Stimulated activated CD4-positive, alpha-beta T cell treated with anti-CD3 and anti-CD28 coated beads, Interleukin-4, amount 100 ng/mL, for 1 hour (primary cell): ENCODE measurements at places on chromosomes 4 and X.

DNA sequence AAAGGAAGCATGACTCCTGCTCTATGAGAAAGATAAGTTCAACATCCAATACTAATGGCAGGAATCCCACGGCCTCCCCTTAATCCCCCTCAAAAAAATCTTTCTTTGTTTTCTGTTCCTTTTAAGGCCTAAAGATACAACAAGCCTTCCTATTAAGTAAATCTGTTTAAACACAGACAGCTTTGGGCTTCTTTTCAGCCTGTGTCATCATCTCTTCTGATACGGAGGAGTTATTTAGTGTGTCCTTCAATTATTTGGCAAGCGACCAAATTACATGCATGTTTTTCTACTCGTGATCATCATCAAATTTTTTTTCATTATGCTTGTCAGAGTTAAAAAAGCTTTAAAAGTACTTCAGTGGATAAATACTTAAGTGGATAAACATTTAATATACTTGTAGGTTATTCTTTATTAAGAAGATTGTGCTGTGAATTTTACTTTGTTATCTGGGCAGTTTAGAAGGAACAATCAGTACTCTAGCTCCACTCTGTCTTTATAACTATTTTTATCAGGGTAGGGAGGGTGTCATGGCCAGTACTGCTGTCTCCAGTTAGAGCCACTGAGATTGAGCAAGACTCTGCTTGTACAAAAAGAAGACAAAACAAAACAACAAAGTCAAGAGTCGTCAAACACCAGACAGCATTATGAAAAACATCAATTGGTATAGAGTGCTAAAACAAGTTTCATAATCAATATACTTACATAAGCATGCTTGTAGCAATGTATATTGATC, 210.7 kb downstream of the PRR32 start:
- no peak for DNase-seq

- DNase-seq, result no peak
Observed at GRCh38 chr4:56995525-56995924, 16.8 kb downstream of the POLR2B start.

DNA sequence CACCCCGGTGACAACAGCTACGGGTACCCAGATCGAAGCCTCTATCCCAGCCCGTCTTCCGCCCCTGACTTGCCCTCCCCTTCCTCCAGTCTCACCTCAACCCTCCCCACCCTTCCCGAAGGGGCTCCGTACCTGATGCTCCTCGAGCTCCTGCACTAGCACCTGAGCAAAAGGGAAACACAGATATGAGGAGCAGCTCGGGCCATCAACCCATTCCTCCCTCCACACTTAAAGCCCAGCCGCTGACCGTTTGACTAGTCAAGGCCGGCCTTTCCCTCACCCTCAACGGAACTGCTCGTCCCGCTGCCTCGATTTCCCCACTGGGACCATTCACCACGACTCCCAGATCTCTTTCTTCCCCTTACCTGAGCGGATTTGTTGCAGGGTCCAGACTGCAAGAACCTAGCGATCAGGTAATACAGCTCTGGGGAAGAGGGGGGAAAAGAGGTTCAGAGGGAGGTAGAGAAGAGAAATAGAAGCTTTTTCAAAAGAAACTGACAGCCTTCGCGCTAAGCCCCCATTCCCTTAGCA, 731 bp downstream of the BRWD3 start:
- DNase-seq, result peak; percentile 13

DNA sequence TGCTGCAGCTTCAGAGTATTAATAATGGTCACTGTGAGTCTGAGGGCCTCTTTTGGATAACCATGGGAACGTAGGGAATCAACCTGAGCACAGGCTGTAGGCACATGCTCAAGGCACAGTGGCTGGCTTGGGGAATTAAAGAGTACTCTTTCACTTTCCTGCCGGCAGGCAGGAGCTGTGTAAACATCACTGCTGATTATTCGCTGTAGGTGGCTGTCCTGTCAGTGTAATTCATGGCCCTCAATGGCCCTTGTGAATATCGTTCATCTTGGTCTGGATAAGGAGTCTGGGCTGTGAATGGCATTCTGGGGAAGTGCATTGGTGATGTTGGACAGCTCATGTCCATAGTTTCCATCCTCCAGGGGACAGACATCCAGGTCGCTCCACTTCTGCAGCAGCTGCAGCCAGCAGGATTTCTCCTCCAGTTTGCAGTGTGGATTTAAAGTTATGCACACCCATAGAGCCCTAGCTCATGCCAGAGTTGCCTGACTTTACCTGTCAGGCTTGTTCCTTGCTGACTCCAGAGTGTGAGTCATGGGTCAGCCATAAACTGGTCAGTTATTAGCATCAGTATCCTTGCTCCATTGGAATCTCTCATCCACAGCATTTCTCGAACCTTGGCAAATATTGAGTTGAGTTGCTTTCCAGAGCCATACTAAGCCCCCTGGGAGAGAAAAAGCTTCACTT, 43.0 kb downstream of the C4orf33 start:
- no peak for DNase-seq

- DNase-seq, result no peak
Observed at GRCh38 chrX:13401724-13402123, 81.9 kb upstream of the ATXN3L start.

GRCh38 chrX:109783701-109784079, 50.6 kb upstream of the ACSL4 start:
- no peak for DNase-seq

GRCh38 chr4:3690551-3691152, 75.5 kb upstream of the ADRA2C start:
- DNase-seq, result no peak

GRCh38 chr4:158543191-158543590, 21.5 kb downstream of the RXFP1 start:
- no peak for DNase-seq

DNA sequence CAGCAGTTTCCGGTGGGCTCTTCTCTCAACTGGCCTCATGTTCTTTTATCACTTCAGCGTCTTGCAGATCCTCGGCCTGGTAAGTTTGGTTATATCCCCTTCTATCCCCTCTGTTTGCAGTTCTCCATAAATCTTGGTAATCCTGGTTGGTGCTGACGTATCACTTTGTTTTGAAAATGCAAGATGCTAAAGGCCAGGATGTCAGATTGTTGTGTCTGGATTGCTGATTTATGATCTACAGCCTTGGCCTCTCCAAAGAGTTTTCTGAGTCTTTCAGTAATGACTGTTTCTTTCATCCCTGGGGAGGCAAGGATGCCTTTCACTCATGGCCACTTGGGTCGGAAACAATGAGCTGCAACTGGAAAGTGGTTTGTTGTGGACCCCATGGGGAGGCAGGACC, 146.4 kb downstream of the AMMECR1 start:
- no peak for DNase-seq

DNA sequence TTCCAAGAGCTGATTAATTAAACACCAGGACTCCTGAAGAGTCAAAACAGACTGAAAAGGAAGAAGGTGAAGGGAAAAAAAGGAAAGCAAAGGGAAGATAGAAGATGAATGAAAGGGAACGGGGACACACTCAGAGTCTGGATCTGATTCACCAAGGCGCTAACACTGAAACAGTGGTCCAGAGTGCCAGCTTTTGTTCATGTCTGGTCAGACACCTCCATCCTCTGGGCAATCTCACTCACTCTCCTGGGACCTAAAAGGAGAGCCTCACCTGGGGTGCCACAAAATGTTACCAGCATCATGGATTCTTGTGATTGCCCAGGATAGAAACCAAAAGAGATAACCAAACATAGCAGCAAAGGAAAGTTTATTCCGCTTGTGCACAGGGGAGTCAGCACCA, 120.3 kb upstream of the AFF2 start:
- DNase-seq, result no peak

DNA sequence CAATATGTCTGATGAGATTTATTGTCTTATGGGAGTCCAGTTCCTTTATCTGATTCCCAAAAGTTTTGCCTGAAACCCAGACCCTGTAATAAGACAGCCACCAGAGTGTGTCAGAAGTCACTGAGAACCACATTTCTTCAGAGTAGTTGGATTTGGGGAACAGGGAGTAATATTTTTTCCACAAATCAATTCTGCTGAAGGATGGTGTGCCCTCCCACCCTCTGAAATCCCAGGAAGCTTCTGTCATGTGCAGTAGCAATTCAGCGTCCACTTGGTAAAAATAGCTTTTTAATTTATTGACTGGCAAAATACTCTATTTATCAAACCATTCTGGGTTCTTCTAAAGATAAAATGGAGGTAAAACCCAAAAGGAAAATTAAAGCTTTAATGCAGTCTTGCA, 229.4 kb downstream of the FBXW7 start:
- DNase-seq, result no peak

DNA sequence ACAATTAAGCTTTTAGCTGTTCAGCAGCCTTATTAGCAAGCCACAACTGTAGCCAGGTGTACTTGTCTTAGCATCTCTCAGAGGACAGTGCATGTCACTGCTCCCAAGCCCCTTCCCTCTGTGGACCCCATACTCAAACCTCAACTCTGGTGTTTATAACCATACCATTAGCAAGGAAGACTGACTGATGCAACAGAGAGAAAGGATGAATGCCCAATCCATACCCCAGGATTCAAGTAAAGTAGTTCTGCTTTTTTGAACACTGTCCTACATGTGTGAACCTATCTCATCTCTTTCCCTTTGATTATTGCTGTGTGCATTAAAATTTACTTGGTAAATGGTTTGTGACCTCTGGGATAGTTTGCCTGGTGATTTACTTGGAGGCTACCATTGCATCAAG, 22.8 kb upstream of the CYBB start:
- no peak for DNase-seq

DNA sequence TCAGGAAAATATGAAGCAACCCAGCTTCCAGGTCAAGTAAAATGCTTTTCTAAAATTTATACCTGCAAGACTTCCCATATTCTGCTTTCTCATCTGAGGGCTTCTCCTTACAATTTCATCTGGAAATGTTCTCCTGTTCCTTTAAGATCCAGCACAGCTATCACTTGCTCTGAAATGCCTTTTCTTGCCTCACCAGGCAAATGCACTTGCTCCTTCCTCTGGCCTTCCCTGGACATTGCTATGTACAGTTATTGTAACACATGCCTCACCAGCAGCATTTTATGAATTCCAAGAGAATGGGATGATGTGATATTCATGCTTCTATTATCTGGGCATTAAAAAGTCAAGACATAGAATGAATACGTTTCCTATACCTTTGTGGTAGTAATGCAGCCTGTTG, 842.1 kb upstream of the INTU start:
- DNase-seq, result no peak

- no peak for DNase-seq
Observed at GRCh38 chr4:176999935-177000543, 207.3 kb upstream of the VEGFC start.

DNA sequence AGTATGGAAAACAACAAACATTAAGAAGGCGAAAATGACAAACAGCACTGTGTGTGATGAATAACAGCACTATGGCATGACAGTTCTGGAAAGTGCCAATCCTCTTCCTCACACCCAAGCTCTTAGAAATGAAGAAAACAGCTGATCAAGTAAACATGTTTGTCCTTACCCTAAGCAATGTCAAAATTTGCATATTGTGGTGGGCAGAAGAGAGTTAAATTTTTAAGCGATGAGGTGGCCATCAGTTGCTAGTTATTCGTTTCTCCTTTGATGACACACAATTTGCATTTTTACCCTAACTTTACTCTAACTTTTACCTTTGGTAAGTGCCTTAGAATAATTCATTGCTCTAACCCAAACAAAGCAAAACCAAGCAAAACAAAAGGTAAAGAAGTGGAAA, 8.8 kb downstream of the PROM1 start:
- no peak for DNase-seq

DNA sequence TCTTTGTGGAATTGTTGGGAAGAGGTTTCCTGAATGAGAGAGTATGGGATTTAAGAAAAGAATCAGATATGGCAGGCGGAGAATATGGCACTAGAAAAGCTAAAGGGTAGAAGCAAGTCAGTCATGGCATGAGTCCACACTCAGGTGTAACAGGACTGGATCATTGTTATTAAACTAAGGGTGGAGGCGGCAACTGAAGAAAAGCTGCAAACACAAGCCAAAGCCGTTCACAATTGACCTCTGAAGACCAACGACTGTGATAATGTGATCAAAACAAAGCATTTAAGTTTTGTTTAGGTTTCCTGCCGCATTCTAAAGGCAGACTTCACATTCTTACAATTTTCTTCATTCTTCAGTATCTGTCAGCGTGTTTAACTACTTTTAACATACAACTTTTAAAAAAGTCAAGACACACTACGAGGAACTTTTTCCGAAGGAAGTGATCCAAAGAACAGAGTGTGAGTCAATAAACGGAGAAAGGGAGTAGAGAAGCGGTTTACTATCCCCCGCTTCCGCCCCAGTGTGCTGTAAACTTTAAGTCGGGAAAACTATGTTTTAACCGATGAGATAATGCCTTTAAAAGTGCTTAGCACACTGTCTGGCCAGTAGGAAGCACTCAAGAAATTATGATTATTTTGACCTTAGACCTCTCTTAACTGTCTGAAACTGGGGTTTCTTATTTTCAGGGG, 909 bp upstream of the SLAIN2 start:
- peak; percentile 15 for DNase-seq

DNA sequence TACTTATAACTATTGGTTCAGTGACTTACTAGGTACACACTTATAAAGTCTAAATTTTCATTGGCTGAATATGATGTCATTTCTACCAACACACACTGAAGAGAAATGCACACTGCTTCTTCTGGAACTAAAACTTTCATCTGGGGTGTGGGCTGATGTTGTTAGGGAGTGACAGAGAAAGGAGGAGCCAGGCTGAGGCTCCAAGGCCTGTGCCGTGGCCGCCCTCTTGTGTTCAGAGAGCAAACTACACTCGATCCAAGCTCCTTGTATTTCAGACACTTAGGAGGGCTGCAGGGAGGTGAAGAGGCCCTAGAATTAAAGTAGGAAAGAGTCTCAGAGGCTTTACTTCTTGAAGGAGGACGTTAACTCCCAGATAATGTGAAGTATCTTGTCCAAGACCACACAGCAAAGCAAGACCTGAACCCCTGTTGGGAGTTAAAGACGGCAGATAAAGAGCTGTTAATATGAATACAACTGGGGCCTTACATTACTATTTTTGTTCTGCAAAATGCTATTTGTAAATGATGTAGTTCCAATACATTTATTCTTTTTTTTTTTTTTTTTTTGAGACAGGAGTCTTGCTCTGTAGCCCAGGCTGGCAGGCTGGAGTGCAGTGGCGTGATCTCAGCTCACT, 137.5 kb downstream of the AFAP1 start:
- peak; percentile 83 for DNase-seq

DNA sequence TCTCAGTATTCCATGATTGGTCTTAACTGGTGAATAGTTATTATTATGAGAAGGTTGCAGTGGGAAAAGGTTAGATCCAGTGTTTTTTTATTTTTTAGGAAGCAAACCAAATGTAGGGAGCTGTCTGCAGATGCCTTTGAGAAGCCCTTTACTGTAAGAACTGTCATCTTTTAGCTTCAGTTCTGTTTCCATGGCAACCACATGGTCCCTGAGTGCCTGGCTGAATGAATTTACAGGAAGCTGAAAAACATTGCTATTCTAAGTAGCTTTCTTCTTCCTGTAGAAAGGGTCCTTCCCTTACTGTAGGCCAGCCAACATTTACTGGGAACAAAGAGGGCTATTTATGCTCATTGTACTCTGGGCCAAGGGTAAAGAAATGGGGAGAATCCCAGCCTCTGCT, 103.3 kb downstream of the DCLK2 start:
- no peak for DNase-seq

DNA sequence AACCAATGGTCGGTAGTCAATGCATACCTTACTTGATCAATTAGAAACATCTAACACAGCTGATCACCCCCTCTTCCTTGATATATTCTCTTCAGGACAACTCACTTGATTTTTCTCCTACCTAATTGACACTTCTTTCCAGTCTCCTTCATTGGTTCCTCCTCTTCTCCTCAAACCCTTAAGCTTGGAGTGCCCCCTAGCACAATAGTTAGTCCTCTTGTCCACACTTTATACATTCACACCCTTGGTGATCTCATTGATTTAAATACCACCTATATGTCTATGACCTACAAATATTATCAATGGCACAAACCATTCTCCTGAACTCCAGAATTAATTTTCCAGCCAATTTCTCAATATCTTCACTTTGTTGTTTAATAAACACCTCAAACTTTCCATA, 724.0 kb downstream of the ADGRL3 start:
- no peak for DNase-seq
